ENCODE measurements at places on chromosomes 7 and 10.

GRCh38 chr10:100864978-100865377 lies 47.8 kb upstream of the SLF2 start:
- no peak for DNase-seq

GRCh38 chr10:129662426-129662825 lies 195.4 kb downstream of the MGMT start:
- no peak for DNase-seq

- no peak for DNase-seq
These were observed 270.0 kb downstream of the USP6NL start for GRCh38 chr10:11341283-11341960.

DNA sequence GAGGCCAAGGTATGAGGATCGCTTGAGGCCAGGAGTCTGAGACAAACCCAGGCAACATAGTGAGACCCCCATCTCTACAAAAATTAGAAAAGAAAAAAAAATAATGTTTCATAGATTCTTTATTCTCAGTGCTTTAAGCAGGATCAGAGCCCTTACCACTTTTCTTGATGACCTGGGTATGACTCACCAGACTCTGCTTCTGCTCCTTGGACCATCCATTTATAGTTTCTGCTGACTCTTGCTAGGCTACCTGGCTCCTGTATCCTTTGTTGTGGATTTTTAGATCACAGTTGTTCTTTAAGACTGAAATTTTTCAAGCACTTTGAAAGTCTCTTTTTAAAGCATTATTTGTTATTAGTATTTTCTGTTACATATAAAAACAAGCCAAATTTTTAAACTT lies 411.1 kb downstream of the GFRA1 start:
- no peak for DNase-seq

GRCh38 chr7:73815436-73815835 lies 15.4 kb upstream of the CLDN4 start:
- DNase-seq: no peak

DNA sequence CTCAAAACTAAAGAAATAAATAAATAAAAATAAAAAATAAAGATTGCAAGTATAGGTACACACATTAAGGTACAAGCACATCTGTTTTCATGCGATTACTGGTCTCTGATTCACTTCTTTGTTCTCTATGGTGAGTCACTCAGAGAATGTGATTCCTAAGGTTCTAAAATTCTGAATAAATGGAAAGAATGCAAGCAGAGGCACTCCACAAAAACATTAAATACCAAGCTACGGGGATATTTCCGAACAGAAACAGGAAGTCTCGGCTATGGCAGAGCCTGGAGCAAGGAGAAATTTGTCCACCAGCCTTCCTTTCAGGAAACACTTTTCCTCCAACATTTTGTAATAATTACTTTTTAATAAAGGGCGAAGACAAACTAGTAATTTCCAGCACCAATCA lies 1.4 kb downstream of the VOPP1 start:
- DNase-seq: no peak

Data from cortex of kidney (tissue), 1 donor.